CD4-positive, alpha-beta T cell treated with Interferon alpha-2 for 1 hour (primary cell): ENCODE measurements at places on chromosomes 6 and 20.

DNA sequence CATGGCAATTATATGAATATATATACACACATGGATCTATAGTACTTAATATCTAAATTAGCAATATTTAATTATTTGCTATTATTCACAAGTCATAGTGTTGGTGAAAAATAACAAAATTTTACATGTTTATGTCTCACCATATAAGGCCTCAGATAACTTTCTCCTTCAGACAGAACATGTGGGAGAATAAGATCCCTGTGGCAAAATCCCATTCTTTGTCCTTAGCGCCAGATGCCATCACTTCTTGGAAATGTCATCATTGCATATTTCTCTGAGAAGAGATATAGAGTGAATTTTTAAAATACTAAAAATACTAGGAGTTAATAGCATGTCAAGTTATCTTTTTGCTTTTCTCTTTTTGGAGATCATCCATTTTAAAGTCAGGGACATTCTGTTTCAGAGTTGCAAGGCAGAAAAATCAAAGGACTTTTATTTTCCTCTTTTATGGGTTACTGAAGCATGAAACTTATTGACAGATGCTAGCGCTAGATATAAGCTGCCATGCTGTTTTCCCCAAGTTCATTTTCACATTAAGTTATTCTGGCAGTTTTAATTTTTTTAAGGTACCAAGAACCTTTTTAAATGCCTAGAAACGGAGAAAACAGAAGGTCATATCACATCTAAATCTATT lies 30.4 kb upstream of the STXBP5 start:
- DNase-seq = no peak

DNA sequence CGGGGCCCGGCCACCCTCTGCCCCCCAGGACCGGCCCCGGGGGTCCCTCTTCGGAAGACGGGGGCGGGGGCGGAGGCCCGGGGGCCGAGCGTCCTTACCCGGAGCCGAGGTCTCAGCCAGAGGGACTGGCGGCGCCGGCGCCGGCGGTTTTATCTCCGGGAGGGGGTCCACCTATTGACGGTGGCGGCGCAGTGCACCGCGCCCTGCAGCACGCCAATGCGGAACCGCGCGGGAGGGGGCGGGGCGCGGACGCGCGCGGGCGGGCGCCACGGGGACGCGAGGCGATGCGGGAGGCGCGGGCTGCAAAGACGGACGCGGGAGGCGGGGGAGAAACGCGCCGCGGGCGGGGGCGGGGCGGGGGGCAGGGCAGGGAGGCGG lies at the start of gene EEF1A2:
TSS of gene EEF1A2 (minus strand) at position 124 of the 378 bp plus-strand sequence. CDS start 1,320 bp downstream, outside the sequence.
- peak; percentile 51 for DNase-seq

GRCh38 chr6:11009353-11009752 lies 34.8 kb downstream of the ELOVL2 start:
- DNase-seq = no peak

- DNase-seq = peak; percentile 22
Measured at GRCh38 chr20:22339091-22339881, 245.1 kb downstream of the FOXA2 start.

GRCh38 chr6:36171573-36171972 lies 25.0 kb upstream of the BRPF3 start:
- no peak for DNase-seq

- no peak for DNase-seq
Measured at GRCh38 chr6:84498905-84499304, 265.5 kb downstream of the TBX18 start.

DNA sequence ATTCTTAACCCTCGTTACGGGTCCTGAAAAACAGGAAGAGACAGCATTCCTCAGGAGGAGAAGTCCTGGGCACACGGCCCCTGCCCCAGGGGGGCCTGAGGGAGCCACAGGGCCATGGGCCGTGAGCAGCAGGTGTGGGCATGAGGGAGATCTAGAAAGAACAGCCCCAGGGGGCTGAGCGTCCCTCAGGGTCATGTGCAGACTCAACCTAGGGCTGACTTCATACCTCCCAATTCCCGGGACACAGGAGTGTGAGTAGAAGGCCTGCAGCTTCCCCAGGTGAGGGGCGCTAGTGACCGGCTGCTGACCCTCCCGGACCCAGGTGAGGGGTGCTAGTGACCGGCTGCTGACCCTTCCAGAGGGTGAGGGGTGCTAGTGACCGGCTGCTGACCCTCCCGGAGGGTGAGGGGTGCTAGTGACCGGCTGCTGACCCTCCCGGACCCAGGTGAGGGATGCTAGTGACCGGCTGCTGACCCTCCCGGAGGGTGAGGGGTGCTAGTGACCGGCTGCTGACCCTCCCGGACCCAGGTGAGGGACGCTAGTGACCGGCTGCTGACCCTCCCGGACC lies 35.1 kb downstream of the FRMD1 start:
- no peak for DNase-seq

DNA sequence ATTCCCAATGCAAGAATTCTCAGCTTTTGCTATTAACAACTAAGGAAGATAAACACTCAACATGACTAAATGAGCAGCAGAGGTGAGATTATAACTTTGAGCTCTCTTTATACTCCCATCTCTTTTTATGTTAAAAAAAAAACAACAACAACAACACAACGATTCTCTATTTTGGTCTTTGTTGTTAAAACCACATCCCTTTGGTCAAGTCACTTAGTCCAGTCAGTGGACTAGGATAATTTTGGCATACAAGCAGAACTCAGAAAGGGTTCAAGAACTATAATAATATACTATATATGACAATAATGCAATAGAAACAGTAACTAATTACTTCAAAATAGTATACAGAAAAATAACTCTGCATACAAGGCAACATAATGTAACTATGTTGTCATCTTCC lies 312.4 kb downstream of the RNGTT start:
- no peak for DNase-seq

DNA sequence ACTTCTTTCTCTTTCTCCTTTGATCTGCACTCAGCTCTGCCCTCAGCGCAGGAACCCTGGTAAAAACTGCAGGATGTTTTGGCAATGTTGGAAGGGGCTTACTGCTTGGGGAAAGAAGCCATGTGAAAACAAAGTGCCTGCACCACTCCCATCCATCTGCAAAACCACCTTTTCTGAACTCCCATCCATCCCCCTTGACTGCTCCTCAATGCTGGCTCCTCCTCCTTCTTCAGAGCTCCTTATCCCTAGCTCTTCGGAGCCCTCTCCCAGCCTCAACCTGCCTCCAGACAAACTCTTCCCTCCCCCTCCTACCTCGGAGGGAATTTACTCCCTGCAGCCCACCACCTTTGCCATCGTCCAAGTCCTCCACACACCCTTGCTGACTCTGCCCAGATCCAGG lies 4.2 kb upstream of the ZBTB12 start:
- no peak for DNase-seq

- no peak for DNase-seq
Measured at GRCh38 chr6:163625265-163625664, 210.7 kb downstream of the QKI start.

DNA sequence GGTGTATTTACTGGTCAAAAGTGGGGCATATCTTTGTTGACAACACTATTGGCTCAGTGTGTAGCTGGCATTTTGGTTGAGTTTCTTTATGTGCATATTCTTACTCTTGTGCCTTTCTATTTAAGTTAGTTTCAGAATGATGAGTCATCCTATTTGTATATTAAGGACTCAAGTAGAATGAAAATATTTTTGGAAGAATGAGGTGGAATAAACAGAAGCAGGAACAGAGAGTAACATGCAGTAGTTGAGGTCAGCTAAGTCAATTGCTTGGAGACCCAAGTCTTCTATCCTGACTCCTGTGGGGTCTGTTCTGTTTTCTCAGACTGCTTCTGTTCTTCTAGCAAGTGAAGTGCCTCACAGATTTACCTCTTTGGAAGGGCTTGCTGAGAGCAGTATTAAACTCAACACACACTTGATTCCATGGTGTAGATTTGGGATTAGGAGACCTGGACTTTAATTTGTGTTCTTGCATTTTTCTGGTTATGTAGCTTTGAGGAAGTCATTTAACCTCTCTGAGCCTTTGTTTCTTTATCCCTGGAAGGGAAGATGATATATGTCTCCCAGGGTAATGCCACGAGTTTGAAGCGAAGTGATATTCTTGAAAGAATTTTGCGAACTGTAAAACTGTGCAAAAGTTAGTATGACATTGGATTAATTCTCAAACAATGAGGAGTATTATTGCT lies 324.3 kb downstream of the QKI start:
- no peak for DNase-seq

GRCh38 chr6:145904868-145905267 lies 59.3 kb downstream of the SHPRH start:
- DNase-seq = no peak

DNA sequence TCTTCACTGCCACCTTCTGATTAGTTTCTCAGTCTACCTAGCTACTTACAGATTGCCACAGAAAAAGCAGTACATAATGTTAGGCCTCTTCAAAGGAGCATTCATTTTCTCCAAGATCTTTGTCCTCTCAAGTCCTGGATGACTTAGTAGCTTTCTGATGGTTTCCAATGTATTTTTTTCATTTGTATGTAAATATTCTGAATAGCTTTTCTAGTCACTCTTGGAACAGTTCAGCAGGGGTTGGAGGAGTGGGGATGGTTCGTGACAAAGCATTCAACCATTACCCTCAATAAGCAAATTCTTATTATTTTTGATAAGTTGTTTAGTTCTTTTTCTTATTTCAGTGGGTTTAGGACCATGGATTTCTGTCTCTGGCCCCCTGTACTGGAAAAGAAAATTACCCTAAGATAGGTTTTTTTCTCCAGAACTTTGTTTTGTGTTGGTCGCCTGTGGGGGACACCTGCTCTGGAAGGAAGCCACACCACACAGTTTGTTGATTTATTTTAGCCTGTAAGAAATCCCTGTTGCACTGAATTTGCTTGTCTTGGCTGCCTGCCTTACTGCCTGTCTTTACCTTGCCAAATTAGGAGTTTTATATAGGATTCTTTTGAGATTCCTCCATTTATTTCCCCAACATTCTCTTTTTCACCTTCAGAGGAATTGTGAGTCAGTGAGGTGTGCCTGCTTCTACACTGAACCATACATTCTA lies 247.9 kb downstream of the RFPL4B start:
- no peak for DNase-seq

DNA sequence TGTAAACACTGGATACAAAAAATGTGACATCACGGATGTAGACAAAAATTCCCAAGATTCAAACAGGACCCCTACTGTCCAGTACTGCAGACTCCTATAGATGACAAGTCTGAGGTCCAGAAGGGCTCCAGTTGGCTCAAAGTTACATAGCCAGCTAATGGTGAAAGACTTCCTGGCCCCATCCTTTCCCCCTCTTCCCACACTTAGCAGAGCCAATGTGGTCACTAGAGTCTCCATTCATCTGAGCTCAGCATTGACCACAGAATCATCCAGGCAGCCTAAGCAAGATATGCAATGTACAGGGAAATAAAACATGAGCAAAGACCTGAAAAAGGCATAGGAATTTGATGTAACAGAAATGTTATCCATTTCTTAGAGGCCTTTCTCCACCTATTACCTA lies 180.5 kb downstream of the ADAT2 start:
- DNase-seq = no peak

DNA sequence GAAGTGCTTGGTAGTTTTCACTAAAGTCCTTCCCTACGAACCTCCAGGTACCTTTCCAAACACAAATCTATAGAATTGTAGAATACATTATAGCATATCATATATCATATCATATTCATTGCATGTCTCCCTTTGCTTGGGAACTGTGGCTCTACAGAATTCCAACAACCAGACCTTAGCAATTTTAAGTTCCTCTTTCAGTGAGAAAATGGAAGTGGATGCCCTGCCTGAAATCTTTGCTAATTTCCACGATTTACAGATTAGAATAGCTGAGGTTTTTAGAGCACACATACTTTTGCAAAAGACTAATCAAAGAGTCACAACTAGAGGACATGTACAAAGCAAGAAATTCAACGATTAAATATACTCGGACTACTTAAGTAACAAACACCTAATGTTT lies 78.6 kb downstream of the TNFRSF21 start:
- DNase-seq = no peak

GRCh38 chr6:56193846-56194245 lies 53.5 kb downstream of the COL21A1 start:
- no peak for DNase-seq

- DNase-seq = no peak
Measured at GRCh38 chr6:151610326-151610725, 116.5 kb downstream of the CCDC170 start.

DNA sequence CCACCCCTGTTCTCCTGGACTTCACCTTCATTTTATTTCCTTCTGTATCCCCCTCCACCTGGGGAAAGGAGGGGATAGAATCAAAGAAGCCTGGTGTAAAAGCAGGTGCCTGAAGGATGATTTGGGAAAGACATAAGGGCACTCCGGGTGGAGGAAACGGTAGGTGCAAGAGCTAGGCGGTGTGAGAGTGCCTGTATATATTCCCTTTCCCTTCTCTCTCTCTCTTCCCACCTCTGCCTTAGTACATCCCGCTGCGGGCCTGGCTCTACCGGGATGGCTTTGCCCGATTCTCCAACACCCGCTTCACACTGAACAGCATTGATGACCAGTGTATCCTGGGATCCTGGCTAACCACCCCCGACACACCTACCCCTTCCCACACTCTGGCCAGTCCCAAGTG lies 26.2 kb downstream of the PDRG1 start:
- no peak for DNase-seq

DNA sequence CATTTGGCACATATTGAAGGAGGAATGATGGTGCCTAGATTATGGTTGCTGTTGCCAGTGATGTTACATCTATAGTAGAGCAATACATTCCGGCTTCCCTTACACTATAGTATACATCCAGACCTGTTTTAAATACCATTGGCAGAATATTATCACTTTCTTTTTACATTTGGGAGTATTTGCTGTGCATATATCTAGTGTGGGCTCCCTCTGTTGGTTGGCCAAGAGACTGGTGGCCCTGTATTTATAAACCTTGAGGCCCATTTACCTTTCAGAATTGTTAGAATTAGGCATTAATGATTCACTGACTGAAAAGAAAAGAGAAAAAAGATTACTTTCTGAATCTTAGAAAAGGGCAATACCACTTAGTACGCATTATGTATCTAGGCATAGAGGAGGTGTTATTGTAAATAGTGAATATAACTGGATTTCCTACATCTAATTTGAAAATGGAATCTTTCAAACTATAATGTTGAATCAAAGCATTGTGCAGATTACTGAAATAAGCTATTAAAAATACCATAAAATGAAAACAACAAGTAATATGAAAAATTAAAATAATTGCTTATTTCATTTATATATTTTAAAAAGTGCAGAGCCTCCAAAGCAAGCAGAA lies 628.8 kb upstream of the MAN1A1 start:
- peak; percentile 19 for DNase-seq

DNA sequence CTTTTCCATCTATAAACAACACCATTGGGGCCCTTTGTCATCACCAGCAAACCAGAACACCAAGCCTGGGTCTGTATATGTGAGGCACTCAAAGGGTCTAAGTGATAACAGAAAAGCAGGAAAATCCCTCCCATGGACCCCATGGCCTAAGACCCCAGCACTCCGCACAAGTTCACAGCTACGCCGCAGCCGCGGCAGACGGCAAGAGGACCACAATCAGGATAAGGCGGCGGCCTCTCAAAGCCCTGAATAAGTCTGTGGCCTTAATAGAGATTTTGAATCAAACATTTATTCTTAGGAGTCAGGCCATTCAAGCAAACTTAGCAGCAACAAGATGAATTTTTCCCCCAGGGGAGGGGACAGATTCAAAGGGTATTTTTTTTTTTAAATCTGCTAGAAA lies 2.9 kb downstream of the ZBTB46 start:
- no peak for DNase-seq
